Gastrocnemius medialis (tissue), 4 donors: ENCODE measurements at places on chromosomes 1 and 21. TPM values are rescaled to one million over a fixed set of nuclear protein-coding genes. Genes with fewer than 3 reads are reported as not detected.
A peak's percentile ranks its signal among the peaks of the same experiment; 100 is the strongest.

- no peak overlapping the region for H3K4me3 ChIP-seq
- no peak for DNase-seq
- H3K36me3 ChIP-seq, result no peaks in the 10 kb centered on the region
- H3K4me1 ChIP-seq, result peaks cover 18% of the 10 kb centered on the region
Observed at GRCh38 chr21:42988236-42988965, 14.0 kb downstream of the PKNOX1 start.

KRTAP19-3 gene
- total RNA-seq, result 1.0 TPM

DNA sequence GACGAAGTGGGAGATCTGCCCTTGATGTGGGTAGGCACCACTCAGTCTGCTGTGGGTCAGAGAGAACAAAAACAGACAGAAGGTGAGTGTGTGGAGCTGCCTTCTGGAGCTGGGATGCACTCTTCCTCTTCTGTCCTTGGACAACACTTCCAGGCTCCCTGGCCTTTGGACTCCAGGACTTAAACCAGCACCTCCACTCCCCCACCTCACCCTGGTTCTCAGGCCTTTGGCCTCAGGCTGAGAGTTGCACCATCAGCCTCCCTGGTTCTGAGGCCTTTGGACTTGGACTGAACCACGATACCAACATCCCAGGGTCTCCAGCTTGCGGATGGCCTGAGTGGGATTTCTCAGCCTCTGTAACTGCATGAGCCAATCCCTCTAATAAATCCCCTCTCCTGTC is 68.1 kb upstream of the STUM start:
- H3K4me1 ChIP-seq, result no peaks in the 10 kb centered on the region
- no peak for DNase-seq
- no peak overlapping the region for H3K27ac ChIP-seq
- H3K4me3 ChIP-seq, result no peak overlapping the region
- no peaks in the 10 kb centered on the region for H3K27me3 ChIP-seq

- H3K27ac ChIP-seq, result peak overlapping the region; percentile 80
- DNase-seq, result no peak
- H3K27me3 ChIP-seq, result no peaks in the 10 kb centered on the region
- peaks cover 19% of the 10 kb centered on the region for H3K36me3 ChIP-seq
Observed at GRCh38 chr1:113779542-113779941, 20.3 kb upstream of the PHTF1 start.

DNA sequence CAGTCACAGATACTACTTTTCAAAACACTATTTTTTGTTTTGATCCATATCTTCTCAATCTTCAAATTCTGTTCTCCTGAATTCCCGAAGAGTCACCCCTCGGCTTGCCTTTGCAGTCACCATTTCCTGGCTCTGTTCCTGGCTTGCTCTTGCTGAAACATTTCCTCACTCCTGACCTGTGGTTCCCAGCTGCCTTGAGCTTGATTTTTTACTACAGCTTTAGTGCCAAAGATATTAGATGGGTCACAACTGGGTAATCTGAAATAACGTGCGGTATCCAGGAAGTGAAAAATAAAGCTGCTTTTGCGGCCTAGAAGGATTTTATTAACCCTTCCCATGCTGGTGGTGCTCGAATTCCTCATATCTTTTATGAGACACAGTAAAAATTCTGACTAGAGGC is 318.8 kb downstream of the PCP4 start:
- no peaks in the 10 kb centered on the region for H3K27me3 ChIP-seq
- no peak overlapping the region for H3K4me3 ChIP-seq
- H3K36me3 ChIP-seq, result no peaks in the 10 kb centered on the region
- DNase-seq, result no peak
- no peak overlapping the region for H3K27ac ChIP-seq

MMP23B gene
- total RNA-seq, result not detected

C1orf74 gene
- 0.53 TPM for total RNA-seq

- H3K4me1 ChIP-seq, result peaks cover 65% of the 10 kb centered on the region
- no peaks in the 10 kb centered on the region for H3K36me3 ChIP-seq
- no peaks in the 10 kb centered on the region for H3K27me3 ChIP-seq
- H3K4me3 ChIP-seq, result peak overlapping the region; percentile 86
- DNase-seq, result no peak
- H3K27ac ChIP-seq, result peak overlapping the region; percentile 100
Observed at GRCh38 chr1:183025010-183025337, 1.8 kb downstream of the LAMC1 start.

GRCh38 chr1:11438996-11439395 is 40.0 kb upstream of the DISP3 start:
- H3K36me3 ChIP-seq, result no peaks in the 10 kb centered on the region
- no peaks in the 10 kb centered on the region for H3K4me1 ChIP-seq
- DNase-seq, result no peak
- peaks cover 13% of the 10 kb centered on the region for H3K27me3 ChIP-seq

GRCh38 chr1:94648225-94649007 is 106.9 kb upstream of the F3 start:
- no peak overlapping the region for H3K4me3 ChIP-seq
- no peaks in the 10 kb centered on the region for H3K27me3 ChIP-seq
- peak; percentile 76 for DNase-seq
- H3K4me1 ChIP-seq, result no peaks in the 10 kb centered on the region
- H3K27ac ChIP-seq, result no peak overlapping the region

GRCh38 chr1:102742426-102742825 is 365.9 kb downstream of the COL11A1 start:
- H3K4me1 ChIP-seq, result no peaks in the 10 kb centered on the region
- no peak overlapping the region for H3K27ac ChIP-seq
- H3K36me3 ChIP-seq, result no peaks in the 10 kb centered on the region

GRCh38 chr1:14704846-14705245 is 106.4 kb downstream of the KAZN start:
- no peaks in the 10 kb centered on the region for H3K27me3 ChIP-seq
- H3K27ac ChIP-seq, result no peak overlapping the region
- no peaks in the 10 kb centered on the region for H3K36me3 ChIP-seq
- no peak overlapping the region for H3K4me3 ChIP-seq
- no peaks in the 10 kb centered on the region for H3K4me1 ChIP-seq
- no peak for DNase-seq

DNA sequence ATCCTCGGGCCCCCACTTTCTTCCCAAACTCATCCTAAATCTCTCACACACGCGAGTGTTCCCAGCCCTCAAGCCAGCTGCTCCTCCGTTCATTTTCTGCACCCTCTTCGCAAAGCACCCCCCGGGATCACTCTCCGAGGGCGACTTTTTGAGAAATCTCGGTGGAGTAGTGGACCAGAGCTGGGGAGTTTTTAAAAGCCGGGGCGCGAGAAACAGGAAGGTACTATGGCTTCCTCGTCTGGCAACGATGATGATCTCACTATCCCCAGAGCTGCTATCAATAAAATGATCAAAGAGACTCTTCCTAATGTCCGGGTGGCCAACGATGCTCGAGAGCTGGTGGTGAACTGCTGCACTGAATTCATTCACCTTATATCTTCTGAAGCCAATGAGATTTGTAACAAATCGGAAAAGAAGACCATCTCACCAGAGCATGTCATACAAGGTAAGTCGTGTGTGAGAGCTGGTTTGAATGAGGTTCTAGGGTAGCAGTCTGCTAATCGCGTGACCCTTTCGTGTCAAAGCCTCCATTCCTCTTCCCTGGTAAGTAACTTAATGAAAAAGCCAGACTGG is 800 bp downstream of the DR1 start:
- H3K4me1 ChIP-seq, result peaks cover 30% of the 10 kb centered on the region
- H3K36me3 ChIP-seq, result no peaks in the 10 kb centered on the region
- DNase-seq, result peak; percentile 17
- H3K27me3 ChIP-seq, result no peaks in the 10 kb centered on the region
- peak overlapping the region; percentile 96 for H3K4me3 ChIP-seq
- peak overlapping the region; percentile 98 for H3K27ac ChIP-seq

GRCh38 chr1:36796106-36796590 is 238.2 kb downstream of the GRIK3 start:
- H3K27ac ChIP-seq, result no peak overlapping the region
- H3K36me3 ChIP-seq, result no peaks in the 10 kb centered on the region
- peaks cover under 1% of the 10 kb centered on the region for H3K27me3 ChIP-seq
- no peak overlapping the region for H3K4me3 ChIP-seq
- DNase-seq, result no peak

DNA sequence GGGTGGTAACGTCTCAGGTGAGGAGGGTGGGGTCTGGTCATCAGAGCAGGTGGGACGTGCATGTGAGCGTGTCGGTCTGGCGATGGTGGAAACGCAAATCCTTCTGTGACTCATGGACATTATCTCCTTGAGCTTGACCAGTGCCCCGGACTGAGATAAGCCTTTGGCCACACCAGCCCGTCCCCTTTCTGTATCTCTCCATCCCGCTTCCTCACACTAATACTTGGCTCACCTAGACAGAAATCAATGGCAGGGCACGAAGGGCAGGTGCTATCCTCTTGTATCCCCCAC is 7.9 kb upstream of the AQP10 start:
- no peak overlapping the region for H3K27ac ChIP-seq
- no peaks in the 10 kb centered on the region for H3K4me1 ChIP-seq

LINGO4 gene
- total RNA-seq, result 4.2 TPM

- no peak overlapping the region for H3K27ac ChIP-seq
- no peaks in the 10 kb centered on the region for H3K27me3 ChIP-seq
- no peaks in the 10 kb centered on the region for H3K36me3 ChIP-seq
- H3K4me1 ChIP-seq, result no peaks in the 10 kb centered on the region
- H3K4me3 ChIP-seq, result no peak overlapping the region
- DNase-seq, result no peak
Observed at GRCh38 chr1:175499595-175500382, 243.6 kb downstream of the TNR start.

DNA sequence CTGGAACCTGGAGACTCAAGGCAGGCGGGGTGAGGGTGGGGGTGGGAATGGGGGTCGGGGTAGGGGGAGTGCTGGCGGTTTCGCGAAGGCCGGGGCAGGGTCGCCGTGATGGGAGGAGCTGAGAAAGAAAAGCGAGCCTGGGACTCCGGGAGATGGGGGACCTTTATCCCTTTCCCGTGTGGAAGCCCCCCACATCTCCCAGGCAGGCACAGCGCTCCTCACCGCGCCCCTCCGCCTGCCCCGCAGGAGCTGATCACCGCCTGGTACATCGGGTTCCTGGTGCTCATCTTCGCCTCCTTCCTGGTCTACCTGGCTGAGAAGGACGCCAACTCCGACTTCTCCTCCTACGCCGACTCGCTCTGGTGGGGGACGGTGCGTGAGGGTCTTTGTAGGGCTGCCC is 35.5 kb downstream of the KCNQ4 start:
- no peak overlapping the region for H3K27ac ChIP-seq
- H3K36me3 ChIP-seq, result no peaks in the 10 kb centered on the region
- H3K27me3 ChIP-seq, result no peaks in the 10 kb centered on the region
- no peak for DNase-seq
- H3K4me3 ChIP-seq, result no peak overlapping the region
- H3K4me1 ChIP-seq, result no peaks in the 10 kb centered on the region

DNA sequence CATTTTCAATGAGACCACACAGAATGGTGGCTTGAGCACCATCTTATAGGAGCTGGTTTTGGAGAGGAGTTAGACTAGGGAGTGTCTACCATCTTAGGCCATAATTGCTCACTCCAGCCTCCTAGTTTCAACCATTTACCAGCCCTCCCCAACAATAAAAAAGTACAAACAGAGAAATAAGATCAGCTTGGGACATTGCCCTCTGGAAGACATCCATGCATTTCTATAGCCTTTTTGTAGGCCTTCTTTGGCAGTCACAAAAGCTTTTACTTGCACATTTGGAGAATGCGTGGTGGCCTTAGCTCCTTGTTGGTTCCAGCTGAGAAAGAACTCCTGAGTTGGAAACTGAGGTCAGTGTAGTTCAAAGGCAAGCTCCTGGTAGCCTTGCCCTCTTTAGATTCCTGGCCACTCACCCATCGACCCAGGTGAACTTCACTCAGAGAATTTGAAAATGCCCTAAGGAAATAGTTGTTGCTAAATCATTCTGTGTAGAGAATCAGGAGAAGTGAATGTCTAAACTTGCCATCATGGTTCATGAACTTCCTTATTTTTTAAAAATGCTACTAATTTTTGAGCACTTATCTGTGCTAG is 301.7 kb upstream of the PROX1 start:
- no peaks in the 10 kb centered on the region for H3K36me3 ChIP-seq
- no peaks in the 10 kb centered on the region for H3K27me3 ChIP-seq
- no peaks in the 10 kb centered on the region for H3K4me1 ChIP-seq
- no peak overlapping the region for H3K4me3 ChIP-seq

- no peak overlapping the region for H3K27ac ChIP-seq
- H3K4me1 ChIP-seq, result no peaks in the 10 kb centered on the region
- H3K4me3 ChIP-seq, result no peak overlapping the region
- H3K36me3 ChIP-seq, result no peaks in the 10 kb centered on the region
- no peaks in the 10 kb centered on the region for H3K27me3 ChIP-seq
- no peak for DNase-seq
Observed at GRCh38 chr1:227921461-227922185, 26.1 kb downstream of the WNT9A start.

CCSAP gene
- total RNA-seq, result 0.75 TPM

DFFB gene
- total RNA-seq, result 3.0 TPM

CSMD2 gene
- total RNA-seq, result 0.20 TPM

GRCh38 chr1:96651517-96651916 is 70.1 kb upstream of the PTBP2 start:
- no peak for DNase-seq
- no peaks in the 10 kb centered on the region for H3K4me1 ChIP-seq
- H3K27me3 ChIP-seq, result no peaks in the 10 kb centered on the region
- H3K4me3 ChIP-seq, result no peak overlapping the region

DNA sequence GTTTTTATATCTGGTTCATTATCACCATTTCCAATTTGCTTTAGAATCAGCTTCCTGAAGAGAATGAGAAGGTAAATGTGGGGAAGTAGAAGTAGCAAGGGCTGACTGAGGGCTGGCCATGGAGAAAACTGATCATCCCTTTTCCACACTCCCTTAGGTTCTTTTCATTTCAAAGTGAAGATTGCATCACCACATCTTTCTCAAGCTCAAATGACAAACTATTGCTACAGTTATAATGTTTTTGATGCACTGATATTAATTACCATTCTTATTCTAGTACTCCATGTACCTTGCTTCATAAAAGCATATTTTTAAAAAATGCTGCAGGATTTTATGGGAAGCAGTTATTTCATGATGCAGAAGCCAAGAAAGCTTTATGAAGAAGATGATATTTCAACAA is 7.9 kb upstream of the AK5 start:
- DNase-seq, result no peak
- H3K27me3 ChIP-seq, result no peaks in the 10 kb centered on the region
- no peaks in the 10 kb centered on the region for H3K4me1 ChIP-seq
- no peak overlapping the region for H3K27ac ChIP-seq
